ENCODE measurements at places on chromosomes 12 and 14.

DNA sequence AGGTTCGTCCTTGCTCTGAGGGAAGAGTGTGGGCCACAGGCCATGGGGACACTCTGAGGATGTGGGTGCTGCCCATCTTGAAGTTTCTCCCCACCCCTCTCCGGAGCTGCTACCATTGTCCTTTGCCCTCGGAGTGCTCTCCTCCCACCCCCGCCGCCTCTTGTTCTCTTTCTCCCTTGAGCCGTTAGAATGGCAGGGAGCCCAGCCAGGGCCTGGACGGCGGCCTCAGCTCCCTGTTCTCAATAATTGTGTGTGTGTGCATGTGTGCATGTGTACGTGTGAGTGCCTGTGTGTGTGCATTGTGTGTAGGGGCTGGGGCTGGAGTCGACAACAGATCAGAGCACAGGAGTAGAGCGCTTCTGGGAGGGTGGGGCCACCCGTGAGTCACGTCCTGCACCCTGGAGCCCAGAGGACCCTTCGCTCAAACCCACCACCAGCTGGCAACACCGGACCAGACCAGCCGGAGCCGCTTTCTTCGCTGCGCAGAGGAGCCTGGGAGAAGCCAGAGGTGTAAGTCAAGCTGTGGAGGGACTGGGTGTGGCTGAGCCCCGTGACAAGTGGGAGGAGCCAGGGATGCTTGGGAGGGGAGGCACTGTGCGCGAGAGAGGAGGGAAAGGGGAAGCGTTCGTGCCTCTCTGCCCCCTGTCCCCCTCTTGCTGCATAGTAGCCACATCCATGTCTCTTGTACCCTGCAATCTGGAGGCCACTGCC is 25.9 kb upstream of the KCNA5 start:
- no peak for DNase-seq

GRCh38 chr12:42426746-42427145 is 100.8 kb downstream of the PPHLN1 start:
- DNase-seq = no peak

DNA sequence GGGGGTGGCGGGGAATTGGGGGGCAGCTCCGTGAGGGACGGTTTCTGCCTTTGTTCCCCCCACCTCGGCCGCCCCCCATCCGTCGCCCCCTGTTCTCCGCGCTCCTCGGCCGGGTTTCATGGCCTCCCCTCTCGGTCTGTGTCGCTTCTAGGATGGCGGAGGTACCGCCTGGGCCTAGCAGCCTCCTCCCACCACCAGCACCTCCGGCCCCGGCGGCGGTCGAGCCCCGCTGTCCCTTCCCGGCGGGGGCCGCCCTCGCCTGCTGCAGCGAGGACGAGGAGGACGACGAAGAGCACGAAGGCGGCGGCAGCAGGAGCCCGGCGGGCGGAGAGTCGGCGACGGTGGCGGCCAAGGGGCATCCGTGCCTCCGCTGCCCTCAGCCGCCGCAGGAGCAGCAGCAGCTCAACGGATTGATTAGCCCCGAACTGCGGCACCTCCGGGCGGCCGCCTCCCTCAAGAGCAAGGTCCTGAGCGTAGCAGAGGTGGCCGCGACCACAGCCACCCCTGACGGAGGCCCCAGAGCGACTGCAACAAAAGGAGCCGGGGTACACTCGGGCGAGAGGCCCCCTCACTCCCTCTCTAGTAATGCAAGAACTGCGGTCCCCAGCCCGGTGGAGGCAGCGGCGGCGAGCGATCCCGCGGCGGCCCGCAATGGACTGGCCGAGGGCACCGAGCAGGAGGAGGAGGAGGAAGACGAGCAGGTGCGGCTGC is 575 bp downstream of the NAA30 start:
- DNase-seq = peak; percentile 78

DNA sequence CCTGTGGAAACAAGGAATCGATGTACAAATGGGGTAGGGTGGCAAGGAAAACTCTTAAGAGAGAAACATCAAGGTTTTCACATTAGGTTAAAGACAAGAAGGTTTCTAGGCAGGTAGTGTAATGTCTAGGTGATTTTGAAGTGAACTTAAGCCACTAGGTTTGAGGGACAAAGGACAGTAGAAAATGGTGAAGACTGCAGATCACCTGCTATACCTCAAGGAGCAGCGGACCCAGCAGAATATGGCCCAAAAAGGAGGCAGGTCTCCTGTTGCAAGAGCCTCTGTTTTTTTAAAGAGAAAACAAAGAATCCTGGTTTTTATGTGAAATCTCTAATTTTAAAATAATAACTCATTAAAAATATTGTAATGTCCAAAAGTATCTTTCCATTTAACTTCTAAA is 178.1 kb downstream of the ACSS3 start:
- DNase-seq = no peak

DNA sequence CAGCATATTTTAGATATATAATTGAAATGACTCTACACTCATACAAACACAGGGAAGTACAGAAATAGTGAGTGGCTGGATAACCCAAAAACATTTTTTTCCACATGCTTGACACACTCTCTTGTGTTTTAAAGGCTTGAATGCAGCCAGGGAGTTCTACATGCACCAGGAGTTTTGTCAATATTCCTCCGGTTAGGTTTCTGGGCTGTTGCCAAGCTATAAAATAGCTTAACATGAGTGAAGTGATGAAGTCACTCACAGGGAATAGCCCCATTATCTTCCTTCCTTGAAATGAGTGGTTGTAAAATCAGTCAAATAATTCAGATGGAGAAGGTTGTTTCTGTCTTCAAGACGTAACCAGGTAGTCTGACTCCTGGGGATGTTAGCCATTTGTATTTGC is 582.7 kb downstream of the SLC6A15 start:
- DNase-seq = no peak

DNA sequence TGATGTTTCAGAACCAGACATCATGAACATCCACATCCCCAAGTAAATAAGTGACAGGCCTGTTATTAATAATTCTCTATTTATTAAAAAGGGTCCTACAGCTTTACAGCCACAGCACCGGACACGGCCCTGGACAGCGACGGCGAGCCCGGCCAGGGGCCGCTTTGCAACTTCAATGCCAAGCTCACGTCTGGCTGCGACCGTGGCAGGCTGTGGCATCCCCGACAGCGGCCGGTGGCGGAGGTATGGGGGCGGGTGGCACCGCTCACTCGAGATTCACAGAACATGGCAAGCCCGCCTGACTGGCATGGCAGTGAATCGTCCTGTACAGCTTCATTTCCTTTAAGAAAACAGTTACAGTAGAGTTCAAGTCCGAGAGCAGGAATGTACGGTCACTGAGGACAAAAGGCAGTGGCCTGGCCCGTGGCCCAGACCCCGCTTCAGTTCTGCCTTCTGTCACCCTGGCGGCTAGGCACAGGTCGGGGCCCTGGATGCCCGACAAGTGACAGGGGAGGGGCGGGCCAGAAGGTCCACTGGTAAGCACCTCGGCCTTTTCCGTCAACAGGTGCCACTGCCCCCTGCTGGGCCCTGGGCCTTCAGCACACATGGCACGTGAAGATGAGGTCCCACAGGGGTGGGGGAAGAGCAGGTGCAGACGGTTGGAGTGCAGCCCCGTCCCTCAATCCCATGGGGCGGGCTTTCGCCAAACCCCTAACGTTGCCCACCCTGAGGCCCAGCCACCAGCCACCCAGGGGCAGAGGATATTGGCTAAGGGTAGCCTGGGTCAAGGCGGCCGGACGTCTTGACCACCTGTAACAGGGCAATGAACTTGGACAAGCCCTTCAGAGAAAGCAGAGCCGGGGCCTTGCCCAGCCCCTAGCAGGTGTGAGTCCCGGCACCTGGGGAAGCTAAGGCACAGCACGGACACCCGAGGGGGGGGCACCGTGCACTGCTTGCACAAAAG is 30.3 kb downstream of the HIP1R start:
- DNase-seq = no peak

DNA sequence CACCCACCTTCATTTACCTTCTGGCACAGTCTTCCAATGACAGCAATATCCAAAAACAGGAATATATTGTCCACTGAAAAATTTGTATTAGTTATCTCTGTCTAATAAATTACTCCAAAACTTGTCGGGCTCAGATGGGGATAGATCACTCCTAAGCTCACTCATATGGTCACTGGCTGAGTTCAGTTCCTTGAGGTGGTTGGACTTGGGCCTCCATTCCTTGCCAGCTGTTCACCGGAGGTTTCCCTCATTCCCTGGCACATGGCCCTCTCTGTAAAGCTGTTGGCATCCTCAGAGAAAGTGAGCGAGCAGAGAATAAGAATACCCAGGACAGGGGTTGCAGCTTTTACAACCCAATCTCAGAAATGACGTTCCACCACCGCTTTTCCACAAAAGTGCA is 81.5 kb downstream of the TMTC1 start:
- no peak for DNase-seq

- no peak for DNase-seq
These were observed 5.5 kb upstream of the LMNTD1 start for GRCh38 chr12:25558586-25558985.

GRCh38 chr14:67694791-67695393 is 672 bp downstream of the RDH11 start:
- DNase-seq = peak; percentile 84

GRCh38 chr12:51081421-51081820 is 2.0 kb downstream of the CSRNP2 start:
- DNase-seq = no peak

GRCh38 chr12:89192429-89192828 is 159.9 kb downstream of the DUSP6 start:
- no peak for DNase-seq

GRCh38 chr12:31687101-31687527 is 27.6 kb downstream of the ETFBKMT start:
- DNase-seq = no peak

- no peak for DNase-seq
These were observed 648 bp downstream of the SNX6 start for GRCh38 chr14:34629344-34629656.

- no peak for DNase-seq
These were observed 272.0 kb upstream of the DIO2 start for GRCh38 chr14:80483331-80483730.

GRCh38 chr14:61866932-61867920 is 105.0 kb downstream of the SNAPC1 start:
- no peak for DNase-seq

DNA sequence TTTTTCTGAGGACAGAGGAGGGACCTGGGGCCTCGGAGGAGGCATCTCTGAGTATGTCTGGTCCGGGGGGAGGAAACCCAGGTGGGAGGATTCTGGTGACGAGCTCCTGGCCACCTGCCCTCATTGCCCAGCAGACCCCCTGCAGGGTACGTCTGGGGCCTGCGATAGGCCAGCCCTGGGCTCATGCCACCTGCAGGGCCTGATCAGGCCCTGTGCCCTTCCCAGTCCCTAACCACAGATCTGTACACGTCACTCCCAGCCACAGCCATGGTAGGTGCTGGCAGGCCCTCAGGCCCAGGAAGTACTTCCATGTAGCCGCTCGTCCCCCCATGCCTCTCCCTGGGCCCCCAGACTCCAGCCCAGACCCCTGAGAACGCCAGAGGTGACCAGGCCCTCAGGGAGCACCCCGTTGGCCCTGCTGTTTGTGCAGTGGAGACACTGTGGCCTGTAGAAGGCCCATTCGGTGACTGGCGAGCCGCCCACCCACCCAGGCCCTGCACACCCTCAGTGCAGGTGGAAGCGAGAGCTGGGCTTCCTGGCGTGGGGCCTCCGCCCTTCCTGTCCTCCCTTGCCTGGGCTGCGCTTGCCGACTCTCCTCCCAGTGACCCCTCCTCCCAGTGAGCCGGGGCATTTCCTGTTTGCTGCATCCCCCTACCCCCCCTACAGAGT is 5.7 kb downstream of the INF2 start:
- peak; percentile 72 for DNase-seq

DNA sequence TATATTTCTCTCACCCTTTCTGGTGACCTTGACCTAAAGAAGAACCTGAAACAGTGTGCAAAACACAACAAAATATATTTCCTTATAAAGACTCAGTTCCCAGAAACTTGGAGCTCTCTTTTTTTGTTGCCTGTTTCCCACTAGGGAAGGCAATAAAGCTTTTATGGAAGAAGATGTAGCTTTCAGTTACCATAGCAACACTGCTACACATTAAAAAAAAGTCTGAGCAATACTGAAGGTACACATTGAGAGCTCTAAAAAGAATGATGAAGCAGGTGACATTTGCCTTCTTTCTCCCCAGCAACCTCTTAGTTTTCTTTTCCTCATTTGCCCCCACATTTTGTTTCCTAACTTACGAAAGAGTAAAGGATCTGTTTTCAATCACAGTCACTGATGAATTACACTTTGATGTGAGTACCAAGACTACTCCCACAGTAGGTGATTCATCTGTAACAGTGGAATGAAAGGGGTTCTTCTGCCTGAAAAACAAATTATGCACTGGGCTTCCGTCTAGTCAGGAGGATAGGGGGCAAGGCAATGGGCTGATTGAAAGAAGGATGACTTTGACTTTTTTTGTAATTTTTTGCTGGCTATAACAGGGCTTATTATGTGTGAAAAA is 1.1 kb upstream of the CATSPERB start:
- DNase-seq = no peak

DNA sequence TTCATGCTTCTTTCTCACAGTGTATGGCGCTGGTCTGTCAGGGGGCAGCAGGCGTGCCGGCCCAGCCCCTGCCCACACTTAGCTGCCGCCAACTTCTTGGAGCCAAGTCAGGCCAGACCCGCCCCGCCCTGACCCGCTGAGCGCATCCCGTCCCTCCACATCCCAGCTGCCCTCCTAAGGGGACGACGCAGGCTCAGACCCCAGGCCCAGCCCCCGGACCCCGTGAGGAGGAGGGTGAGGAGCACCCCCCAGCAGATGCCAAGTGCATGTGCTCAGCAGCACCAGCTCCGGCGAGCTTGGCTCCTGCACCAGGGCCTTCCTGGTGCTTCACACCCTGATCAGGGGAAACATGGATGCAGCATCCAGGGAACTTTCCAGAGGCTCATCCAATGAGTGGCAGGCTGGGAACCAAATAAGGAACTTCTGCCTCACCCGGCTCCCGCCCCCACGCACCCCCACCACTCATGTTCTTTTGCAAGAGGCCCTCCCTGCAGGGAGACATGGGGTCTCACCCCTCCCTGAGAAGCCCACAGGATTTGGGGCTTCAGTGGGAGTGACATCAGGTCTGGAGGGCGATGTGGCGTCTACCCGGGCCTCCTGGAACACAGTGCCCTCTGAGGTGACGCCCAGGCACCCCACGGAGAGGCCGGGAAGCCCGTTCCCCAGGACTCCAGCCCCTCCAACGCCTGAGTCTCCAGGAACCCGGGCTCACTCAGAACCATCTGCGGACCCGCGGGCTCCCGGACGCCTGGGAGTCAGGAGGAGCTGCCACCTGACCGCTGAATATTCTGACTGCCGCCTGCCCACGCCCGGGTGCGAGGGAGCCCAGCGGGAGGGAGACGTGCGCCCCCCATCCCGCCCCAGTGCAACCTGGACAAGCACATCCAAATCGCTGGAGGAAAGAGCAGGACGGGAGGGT is 70.0 kb upstream of the GALNT9 start:
- DNase-seq = no peak

GRCh38 chr12:42163913-42164312 is 19.2 kb upstream of the GXYLT1 start:
- no peak for DNase-seq

DNA sequence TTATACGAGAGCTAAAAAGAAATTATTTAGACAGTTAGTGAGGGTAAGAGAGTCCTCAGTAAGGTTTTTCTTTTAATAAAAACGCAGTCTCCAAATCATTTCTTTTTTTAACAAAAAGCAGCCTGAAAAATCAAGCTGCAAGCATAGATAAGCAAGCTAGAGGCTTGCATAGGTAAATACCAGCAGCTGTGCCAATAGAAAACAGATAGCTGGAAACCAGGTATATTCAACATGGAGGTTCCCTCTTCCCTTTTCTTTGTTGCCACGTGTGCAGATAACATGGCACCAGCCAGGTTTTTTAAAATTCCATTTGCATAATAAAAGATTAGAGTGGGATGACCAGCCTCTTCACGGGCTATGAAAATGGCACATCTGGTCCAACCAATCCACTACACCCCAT is 6.1 kb upstream of the PRKAB1 start:
- no peak for DNase-seq
